ENCODE measurements at places on chromosomes 11 and 22. TPM values are rescaled to one million over a fixed set of nuclear protein-coding genes. Genes with fewer than 3 reads are reported as not detected.

SLC35F2 gene
- total RNA-seq: 13.2 TPM

ZBTB16 gene
- 82.1 TPM for total RNA-seq

FOLR1 gene
- not detected for total RNA-seq

DNA sequence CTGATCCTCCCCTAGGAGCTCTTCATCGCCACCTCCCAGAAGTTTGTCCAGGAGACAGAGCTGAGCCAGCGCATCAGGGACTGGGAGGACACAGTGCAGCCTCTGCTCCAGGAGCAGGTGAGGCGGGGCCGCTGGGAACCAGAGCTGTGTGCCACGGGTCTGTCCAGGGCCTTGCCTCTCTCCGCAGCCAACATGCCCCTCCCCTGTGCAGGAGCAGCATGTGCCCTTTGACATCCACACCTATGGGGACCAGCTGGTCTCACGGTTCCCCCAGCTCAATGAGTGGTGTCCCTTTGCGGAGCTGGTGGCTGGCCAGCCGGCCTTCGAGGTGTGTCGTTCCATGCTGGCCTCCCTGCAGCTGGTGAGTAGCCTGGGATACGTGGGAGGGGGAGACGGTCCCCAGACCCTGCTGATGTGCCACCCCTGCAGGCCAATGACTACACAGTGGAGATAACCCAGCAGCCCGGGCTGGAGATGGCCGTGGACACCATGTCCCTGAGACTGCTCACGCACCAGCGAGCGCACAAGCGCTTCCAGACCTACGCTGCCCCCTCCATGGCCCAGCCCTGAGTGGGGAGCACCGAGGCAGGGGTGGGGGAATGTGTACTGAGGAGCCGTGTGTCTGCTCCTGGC, 2.5 kb downstream of the SCO2 start:
- no peak for DNase-seq

DNA sequence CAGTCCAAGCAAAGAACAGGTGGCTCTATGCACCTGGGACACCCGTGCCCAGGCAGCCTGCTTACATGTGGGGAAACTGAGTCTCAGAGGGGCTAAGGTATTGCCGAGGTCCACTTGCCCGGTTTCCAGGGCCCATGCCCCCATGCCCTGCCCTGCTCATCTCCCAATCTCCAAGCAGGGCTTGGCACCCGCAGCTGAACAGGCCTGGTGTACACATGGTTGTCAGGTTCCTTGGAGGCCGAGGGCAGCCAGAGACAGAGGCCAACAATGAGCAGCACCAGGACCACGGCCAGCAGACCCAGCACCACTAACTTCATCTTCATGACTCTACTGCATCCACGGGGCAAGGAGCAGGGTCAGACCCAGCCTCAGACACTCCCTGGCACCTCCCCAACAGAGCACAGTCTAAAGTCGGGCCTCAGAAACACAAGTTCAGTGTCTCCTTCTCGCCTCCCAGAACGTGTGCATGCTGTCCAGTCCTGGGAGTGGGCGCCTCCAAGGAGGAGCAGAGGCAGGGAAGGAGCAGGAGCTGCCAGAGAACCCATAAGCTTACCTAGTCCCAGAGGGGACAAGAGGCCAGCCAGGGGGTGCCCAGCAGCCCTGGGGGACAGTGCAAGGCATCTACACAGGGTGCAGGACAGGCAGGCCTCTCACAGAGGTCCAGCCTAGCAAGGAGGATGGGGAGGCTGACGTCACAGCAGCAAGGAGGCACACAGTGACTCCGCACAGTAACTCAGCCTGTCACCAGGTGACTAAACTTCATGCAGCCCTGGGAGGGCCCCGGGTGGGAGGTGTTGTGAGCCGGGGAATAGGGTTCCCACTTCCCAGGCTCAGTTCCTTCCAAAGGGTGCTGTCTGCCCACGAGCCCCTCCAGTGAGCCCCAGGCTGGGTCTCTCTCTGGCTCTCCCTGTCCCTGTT, 20.2 kb upstream of the RGL4 start:
- DNase-seq: peak; percentile 32
